ENCODE measurements at places on chromosomes 1 and 21. TPM values are rescaled to one million over a fixed set of nuclear protein-coding genes. Genes with fewer than 3 reads are reported as not detected.

- peaks cover 7% of the 10 kb centered on the region for H3K4me1 ChIP-seq
- H3K27ac ChIP-seq, result no peak within 1 kb of the TSS
- H3K27me3 ChIP-seq, result no peaks in the 10 kb centered on the region
- H3K4me3 ChIP-seq, result no peak within 1 kb of the TSS
Measured at GRCh38 chr1:43300378-43301094, at the start of gene TIE1. Gene TIE1, plus strand, starts transcription at chr1:43300982. Its CDS starts 90 bp downstream, at chr1:43301072.

Gene SPATA45
- total RNA-seq, result not detected

Gene BLACAT1
- 0.14 TPM for total RNA-seq

DNA sequence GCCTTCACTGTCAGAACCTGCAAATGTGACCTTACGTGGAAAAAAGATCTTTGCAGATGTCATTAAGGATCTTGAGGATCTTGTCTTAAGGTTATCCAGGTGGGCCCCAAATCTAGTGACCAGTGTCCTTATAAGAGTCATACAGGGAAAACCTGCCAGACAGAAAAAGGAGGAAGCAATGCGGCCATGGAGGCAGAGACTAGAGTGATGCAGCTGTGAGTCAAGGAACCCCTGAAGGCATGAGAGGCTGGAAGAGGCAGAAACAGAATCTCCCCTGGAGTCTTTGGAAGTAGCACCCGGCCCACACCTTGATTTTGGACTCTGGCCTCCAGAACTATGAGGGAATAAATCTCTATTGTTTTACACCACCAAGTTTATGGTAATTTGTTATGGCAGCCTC is 36.5 kb upstream of the DNASE2B start:
- H3K27ac ChIP-seq, result no peak overlapping the region
- H3K4me3 ChIP-seq, result no peak overlapping the region
- peaks cover 8% of the 10 kb centered on the region for H3K4me1 ChIP-seq

GRCh38 chr1:50972766-50973165 is 2.7 kb downstream of the CDKN2C start:
- H3K4me3 ChIP-seq, result no peak overlapping the region
- peaks cover 27% of the 10 kb centered on the region for H3K4me1 ChIP-seq

Gene NKAIN1
- not detected for total RNA-seq

- H3K27ac ChIP-seq, result no peak overlapping the region
- H3K36me3 ChIP-seq, result peaks cover 20% of the 10 kb centered on the region
- H3K4me3 ChIP-seq, result no peak overlapping the region
- no peak for DNase-seq
Measured at GRCh38 chr1:117932576-117932975, 3.0 kb downstream of the WDR3 start.

Gene CA6
- total RNA-seq, result 0.22 TPM

GRCh38 chr1:157512036-157512969 is 40.0 kb downstream of the FCRL5 start:
- no peak overlapping the region for H3K27ac ChIP-seq
- DNase-seq, result no peak
- H3K4me3 ChIP-seq, result no peak overlapping the region
- no peaks in the 10 kb centered on the region for H3K27me3 ChIP-seq

DNA sequence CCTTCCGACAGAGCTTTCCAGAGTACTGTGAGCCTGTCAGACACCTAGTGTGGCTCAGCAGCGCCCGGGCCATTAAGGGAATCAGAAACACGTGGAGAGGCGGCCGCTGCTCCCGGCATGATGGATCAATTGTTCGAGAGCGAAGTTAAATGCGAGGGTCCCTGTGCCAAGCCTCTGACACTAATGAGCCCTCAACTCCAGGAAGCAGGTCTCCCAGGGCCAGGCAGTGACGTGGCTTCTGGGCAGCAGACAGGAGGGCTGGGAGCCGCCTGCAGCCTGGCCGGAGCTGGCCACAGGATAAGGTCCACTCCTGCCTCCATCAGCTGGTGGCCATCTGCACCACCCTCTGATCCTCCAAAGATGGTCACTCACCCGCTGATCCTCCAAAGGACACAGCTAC is 67.5 kb upstream of the CLDN14 start:
- H3K27me3 ChIP-seq, result peaks cover 6% of the 10 kb centered on the region
- no peaks in the 10 kb centered on the region for H3K4me1 ChIP-seq
- no peak for DNase-seq
- no peak overlapping the region for H3K27ac ChIP-seq
- H3K4me3 ChIP-seq, result no peak overlapping the region

DNA sequence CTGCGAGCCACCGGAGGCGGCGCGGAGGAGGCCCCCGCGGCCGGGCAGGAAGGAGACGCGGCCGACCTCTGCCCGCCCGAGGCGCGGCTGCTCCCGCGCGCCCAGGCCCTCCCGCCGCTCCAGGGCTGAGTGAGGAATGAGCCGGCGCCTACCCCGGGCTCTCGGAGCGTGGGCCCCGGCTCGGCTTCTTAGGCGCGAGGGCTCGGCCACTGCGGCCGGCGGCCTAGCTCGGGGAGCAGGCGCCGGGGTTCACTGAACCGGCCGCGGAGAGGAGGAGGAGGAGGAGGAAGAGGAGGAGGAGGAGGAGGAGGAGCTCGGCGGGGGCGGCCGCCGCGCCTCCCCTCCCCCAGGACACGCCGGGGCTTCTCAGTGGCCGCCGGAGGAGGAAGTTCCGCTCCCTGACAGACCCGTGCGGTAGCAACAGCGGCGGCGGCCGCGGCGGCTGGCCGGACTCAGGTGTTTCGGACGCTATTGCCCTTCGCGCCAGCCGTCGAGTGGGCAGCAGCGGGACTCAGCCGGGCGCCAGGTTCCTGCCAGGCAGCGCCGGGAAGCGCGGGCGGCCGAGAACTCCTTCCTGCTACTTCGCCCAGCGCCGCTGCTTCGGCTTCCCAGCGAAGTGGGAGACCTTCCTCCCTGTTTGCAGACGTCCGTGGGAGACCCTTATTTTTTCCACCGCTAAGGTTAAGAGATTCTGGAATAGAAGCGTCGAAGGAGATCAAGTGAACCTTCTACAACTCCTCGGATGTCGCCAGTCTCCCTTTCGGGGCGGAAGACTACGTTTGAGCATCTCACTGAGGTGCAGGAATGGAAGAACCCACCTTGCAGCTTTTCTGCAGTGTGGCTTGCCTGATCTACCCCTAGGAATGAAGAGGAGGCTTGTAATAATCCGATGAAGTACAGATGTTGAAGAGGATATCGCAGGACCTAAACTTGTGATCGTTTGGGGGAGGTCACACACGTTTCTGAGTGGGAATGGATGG is at the start of gene MAN1A2:
TSS of gene MAN1A2 (plus strand) at position 404 of the 980 bp plus-strand sequence. CDS start 735 bp downstream, outside the sequence.
- DNase-seq, result peak; percentile 76
- no peaks in the 10 kb centered on the region for H3K36me3 ChIP-seq
- H3K4me1 ChIP-seq, result peaks cover 48% of the 10 kb centered on the region
- H3K4me3 ChIP-seq, result peak within 1 kb of the TSS; percentile 94
- H3K27ac ChIP-seq, result peak within 1 kb of the TSS; percentile 94

DNA sequence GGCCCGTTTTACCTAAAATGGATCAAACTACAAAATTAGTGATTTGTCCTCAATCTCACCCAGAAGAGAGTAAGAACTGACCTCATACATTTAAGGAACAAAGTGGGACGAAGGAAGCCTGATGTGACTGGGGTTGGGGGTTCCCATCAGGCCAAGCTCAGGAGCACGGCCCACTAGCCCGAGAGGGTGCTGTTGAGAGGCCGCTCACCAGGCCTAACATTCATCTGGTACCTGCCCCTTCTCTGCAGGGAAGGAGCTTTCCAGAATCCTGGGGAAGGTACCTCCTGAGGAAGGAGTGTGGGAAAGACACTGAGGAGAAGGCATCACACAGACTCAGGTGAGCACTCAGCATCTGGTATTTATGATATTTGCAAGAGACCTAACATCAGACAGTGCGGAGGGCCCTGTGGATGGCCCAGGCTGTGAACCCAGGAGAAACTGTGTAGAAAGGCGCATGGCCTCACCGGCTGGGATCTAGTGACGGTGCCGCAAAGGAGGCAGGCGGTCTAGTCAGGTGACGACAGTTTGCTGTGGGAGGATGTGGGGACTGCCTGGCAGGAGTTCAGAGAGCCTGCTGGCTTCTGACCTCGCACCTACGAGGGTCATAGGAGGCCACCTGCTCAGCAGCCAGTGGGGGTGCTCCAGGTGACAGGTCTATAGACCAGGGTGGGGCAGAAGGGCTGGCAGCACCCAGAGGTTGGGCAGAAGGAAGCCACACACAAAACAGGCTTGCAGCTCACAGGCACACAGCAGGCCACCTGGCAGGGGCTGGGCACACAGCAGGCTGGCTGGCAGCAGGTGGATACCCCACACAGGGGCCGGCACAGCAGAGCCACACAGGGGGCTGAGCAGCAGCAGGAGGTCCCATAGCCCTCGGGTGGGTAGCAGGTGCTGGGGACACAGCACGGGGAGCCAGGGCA is 543 bp downstream of the KRTAP12-4 start:
- H3K4me1 ChIP-seq, result peaks cover 42% of the 10 kb centered on the region
- H3K4me3 ChIP-seq, result no peak overlapping the region
- no peaks in the 10 kb centered on the region for H3K27me3 ChIP-seq
- H3K27ac ChIP-seq, result no peak overlapping the region
- peak; percentile 50 for DNase-seq
- H3K36me3 ChIP-seq, result peaks cover 7% of the 10 kb centered on the region

- DNase-seq, result no peak
Measured at GRCh38 chr1:184143449-184143848, 91.9 kb downstream of the TSEN15 start.

Gene TBX19
- total RNA-seq, result 1.4 TPM

Gene GPR37L1
- not detected for total RNA-seq

DNA sequence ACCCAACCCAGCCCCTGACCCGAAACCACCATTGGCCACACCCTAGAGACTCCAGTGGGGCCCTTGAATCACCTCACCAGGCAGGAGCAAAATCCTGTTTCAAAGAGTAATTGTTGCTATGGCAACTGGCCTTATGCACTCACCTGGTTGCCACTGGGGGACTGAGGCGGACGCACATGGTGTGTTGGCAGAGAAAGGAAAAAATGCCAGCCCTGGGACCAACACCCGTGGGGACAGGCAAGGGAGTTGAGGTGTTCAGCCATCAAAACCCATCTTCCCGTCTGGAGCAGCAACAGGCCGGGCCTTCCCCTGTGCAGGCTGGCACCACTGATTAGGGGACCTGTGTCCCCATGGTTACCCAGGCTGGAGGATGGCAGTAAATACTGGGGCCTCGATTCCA is 395.8 kb upstream of the VAMP3 start:
- H3K4me1 ChIP-seq, result no peaks in the 10 kb centered on the region
- no peak overlapping the region for H3K4me3 ChIP-seq
- peaks cover 5% of the 10 kb centered on the region for H3K27me3 ChIP-seq
- H3K36me3 ChIP-seq, result no peaks in the 10 kb centered on the region
- DNase-seq, result no peak

Gene SGIP1
- total RNA-seq, result 0.07 TPM

Gene MYOG
- total RNA-seq, result not detected

Gene MSH4
- total RNA-seq, result 0.27 TPM

- DNase-seq, result no peak
- peaks cover 3% of the 10 kb centered on the region for H3K27me3 ChIP-seq
- peak overlapping the region; percentile 98 for H3K27ac ChIP-seq
- peak overlapping the region; percentile 99 for H3K4me3 ChIP-seq
Measured at GRCh38 chr1:28507646-28508434, 2.0 kb downstream of the RCC1 start.

DNA sequence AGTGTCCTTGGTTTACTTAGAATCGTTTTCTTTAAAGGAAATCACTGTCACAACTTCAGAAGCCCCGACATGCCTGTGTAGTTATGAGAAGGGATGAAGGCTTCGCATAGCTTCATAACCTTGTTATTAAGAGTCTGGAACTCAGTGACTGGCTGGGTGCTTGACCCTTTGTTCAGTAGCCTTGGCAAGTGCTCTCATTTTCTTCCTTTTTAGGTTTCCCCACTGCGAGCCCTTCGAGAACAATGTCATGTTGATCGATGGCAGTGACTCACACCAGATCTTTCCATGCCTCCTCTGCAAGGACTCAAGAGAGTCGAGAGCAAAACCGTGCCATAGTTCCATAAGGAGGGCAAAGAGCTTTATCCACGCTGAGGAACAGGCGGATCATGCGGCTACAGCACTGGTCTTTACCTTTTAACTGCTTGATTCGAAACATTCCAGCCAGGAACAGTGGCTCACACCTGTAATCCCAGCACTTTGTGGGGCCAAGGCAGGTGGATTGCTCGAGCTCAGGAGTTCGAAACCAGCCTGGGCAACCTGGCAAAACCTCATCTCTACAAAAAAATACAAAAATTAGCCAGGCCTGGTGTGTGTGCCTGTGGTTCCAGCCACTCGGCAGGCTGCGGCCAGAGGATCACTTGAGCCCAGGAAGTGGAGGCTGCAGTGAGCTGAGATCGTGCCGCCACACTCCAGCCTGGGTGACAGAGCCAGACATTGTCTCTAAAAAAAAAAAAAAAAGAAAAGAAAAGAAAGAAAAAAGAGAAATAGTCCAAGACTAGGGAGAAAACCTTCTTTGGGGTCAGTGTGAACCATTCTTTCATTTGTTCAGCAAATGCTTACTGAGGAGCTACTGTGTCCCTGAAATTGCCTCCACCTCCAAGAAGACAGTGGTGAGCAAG is 95.4 kb upstream of the ERRFI1 start:
- H3K27me3 ChIP-seq, result peaks cover 6% of the 10 kb centered on the region
- no peaks in the 10 kb centered on the region for H3K36me3 ChIP-seq

Gene PDZK1
- total RNA-seq, result not detected

Gene WNT4
- not detected for total RNA-seq

DNA sequence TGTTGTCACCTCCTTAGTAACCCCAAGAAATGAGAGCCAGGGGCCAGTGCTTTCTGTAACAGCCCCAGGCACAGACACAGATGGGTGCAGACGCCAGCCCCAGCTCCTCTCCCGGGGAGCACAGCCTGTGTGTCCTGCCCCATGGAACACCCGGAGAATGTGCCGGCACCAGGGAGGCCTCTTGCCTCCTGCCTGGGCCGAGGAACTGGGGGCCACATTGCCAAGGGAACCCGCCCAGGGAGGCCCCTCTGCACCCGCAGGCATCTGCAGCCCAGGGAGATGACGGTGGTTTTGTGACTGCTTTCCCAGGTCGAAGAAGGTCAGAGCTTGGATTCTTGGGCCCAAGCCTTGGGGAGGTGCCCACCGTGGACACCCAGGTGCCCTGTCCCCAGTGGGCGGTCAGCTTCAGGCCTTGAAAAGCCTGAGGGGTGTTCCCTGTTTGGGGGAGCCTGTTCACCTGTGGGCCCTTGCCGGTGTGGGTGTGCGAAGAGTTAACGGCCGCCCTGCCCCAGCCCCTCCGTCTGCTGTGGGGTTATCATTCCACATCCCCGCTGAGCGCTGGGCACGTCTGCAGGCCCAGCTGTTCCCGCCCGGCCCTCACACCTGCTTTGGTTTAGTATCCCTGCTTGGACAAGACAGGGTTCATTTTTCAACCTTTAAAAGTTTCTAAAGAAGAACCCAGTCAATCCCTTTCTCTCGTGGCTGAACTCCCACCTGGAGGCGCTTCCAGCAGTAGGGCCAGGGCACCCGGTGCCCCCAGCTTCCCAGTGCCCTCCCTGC is 62.5 kb downstream of the MORN1 start:
- no peak overlapping the region for H3K4me3 ChIP-seq
- H3K27ac ChIP-seq, result no peak overlapping the region
- H3K4me1 ChIP-seq, result no peaks in the 10 kb centered on the region
- no peak for DNase-seq
- H3K36me3 ChIP-seq, result no peaks in the 10 kb centered on the region
- H3K27me3 ChIP-seq, result peaks cover 3% of the 10 kb centered on the region

- no peak overlapping the region for H3K4me3 ChIP-seq
- no peaks in the 10 kb centered on the region for H3K36me3 ChIP-seq
- DNase-seq, result peak; percentile 85
- H3K27me3 ChIP-seq, result no peaks in the 10 kb centered on the region
Measured at GRCh38 chr1:41812051-41812450, 106.7 kb downstream of the HIVEP3 start.

GRCh38 chr1:55767171-55767570 is 552.0 kb upstream of the USP24 start:
- H3K27me3 ChIP-seq, result no peaks in the 10 kb centered on the region
- DNase-seq, result no peak
- H3K4me1 ChIP-seq, result no peaks in the 10 kb centered on the region
- no peak overlapping the region for H3K4me3 ChIP-seq
- H3K36me3 ChIP-seq, result no peaks in the 10 kb centered on the region
- no peak overlapping the region for H3K27ac ChIP-seq

All from activated naive CD4-positive, alpha-beta T cell treated with anti-CD3 and anti-CD28 coated beads for 36 hours (primary cell).